ENCODE measurements at places on chromosomes 16 and 17.

- no peak for DNase-seq
These were observed 98.2 kb upstream of the WSCD1 start for GRCh38 chr17:5971969-5972368.

DNA sequence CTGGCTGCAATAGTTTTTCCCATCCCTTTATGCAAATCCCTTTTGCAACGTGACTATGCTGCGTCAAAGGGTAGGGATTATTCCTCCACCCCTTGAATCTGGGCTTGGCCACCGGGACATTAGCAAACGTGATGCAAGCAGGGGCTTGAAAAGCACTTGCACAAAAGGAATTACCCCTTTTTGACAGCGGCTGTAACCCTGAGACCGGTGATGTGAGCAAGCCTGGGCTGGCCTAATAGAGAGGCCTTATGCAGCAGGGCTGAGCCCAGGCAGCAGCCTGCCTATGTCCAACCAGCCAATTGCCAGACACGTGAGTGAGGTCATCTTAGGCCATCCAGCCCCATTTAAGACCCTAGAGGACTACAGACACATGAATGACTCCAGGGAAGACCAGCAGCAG lies 30.4 kb upstream of the PAFAH1B1 start:
- no peak for DNase-seq

DNA sequence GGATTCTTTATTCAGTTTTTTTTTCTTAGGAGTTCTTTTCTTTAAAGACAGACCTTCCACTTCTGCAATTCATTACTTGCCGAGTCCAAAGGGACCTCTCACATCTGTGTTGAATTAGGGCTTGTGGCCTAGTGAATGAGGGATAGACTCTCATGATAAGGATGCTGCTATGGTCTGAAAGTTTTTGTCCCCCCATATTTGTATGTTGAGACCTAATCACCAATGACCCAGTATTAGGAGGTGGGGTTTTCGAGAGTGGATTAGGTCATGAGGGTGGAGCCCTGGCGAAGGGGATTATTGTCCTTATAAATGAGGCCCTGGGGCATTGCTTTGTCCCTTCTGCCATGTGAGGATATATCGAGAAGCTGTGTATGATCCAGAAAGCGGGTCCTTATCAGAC lies 9.5 kb downstream of the KRT12 start:
- DNase-seq, result no peak

GRCh38 chr17:77865112-77865611 lies 93.3 kb upstream of the TNRC6C start:
- no peak for DNase-seq

- DNase-seq, result no peak
These were observed 358.8 kb upstream of the CCL2 start for GRCh38 chr17:33896263-33896662.

- no peak for DNase-seq
These were observed 17.3 kb downstream of the COTL1 start for GRCh38 chr16:84600343-84601229.

GRCh38 chr16:72910381-72910780 lies 137.5 kb downstream of the ZFHX3 start:
- DNase-seq, result no peak

DNA sequence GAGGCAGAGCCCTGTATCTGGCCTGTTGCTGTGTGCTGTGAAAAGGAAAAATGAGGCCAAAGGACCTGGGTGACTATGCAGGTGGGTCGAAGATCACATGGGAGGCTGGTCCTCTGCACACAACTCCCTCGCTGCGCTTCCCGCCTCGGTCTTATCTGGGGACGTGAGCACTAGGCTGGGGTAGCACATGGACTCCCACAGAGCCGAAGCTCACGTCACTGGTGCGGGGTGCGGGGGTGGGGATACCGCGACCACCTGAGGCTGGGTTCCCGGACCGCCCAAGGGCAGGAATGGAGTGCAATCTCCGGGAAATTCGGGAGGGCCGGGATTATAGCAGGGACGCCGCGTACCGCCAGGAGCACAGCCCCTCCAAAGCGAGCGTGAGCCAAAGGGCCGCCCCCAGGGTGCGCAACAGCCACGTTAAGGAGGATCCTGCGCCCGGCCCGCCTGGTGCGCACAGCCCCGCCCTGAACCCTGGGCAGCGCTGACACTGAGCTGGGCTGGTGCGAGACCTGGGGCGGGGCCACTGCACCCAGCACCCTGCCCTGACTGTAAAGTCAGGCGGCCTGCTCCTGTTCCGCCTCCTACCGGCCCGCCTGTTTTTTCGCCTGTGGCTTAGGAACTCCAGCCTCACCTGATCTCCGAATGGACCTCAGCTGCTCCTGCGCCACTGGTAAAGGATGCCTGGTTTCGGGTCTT lies 4.8 kb downstream of the MT1A start:
- DNase-seq, result peak; percentile 45

- no peak for DNase-seq
These were observed 6.7 kb downstream of the ITGA3 start for GRCh38 chr17:50062293-50063243.

- DNase-seq, result no peak
These were observed 19.5 kb downstream of the ATP2A3 start for GRCh38 chr17:3944485-3945388.

DNA sequence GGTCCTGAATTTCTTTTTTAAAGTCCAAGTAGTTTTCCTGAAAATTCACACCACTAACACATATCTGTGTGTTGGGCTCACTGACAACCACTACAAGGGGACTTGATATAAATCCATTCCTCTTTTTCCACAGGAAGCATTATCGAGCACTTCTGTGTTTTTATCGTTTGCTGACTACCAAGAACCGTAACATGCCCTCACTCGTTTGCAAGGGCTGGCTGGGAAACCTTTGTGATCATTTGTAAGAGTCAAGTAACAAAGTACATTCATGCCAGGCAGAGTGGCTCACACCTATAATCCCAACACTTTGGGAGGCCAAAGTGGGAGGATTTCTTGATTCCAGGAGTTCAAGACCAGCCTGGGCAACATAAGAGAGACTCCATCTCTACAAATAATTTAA lies 62.1 kb downstream of the ZZEF1 start:
- DNase-seq, result no peak

DNA sequence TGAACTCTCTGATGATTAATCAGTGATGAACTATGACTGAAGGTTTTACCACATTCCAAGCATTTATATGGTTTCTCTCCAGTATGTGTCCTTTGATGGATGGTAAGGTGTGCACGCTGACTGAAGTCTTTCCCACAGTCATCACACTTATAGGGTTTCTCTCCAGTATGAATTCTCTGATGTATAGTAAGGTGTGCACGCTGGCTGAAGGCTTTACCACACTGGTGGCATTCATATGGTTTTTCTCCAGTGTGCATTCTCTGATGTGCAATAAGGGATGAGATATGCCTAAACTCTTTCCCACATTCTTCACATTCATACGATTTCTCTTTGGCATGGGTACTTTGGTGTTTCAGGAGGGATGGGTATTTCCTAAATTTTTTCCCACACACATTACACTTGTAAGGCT lies 16.4 kb downstream of the ZNF287 start:
- DNase-seq, result no peak

GRCh38 chr16:85027958-85028684 lies 526 bp downstream of the KIAA0513 start:
- no peak for DNase-seq

DNA sequence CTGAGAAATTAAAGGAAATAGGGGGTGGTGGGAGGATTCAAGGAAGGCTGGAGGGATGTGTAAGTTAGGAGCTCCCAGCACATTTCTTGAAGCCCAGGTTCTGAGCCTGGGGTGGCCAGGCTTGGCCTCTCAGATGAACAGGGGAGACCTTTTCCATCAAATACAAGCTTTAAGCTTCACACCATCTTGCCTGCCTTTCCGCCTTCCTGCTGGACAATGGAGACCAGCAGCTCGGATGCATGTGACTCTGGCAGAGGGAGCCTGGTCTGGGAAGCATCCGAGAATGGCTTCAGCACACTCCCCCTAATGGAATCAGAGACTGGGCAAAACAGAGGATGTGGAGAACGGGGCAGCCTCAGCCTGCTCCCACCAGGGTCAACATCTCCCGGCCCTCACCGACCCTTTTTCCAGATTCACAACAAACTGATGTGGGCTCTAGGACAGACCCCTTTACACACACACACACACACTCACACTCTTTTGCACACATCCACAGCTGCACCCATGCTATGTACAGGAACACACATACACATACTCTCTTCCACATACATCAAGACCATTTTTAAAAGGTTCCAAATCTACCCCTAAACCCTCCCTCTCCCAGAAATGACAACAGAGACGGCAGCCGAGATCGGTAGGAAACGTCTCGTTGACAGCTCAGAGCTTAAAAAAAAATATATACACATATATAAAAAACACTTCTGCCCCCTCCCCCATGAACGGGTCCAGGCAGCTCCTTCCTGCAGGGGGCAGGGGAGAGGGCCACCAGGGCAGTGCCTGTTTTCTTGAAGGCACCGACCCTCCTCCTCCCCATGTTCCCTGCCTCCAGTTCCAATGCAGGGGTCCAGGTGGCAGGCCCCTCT lies 6.5 kb upstream of the ATXN7L3 start:
- no peak for DNase-seq

- DNase-seq, result no peak
These were observed 586 bp downstream of the UBALD2 start for GRCh38 chr17:76265624-76266243.

Data from stimulated activated CD4-positive, alpha-beta T cell treated with anti-CD3 and anti-CD28 coated beads, Interleukin-1b, Interleukin-23, amount 100 ng/mL, for 1 hour (primary cell).